Activated B cell treated with CpG ODN at 0.5 μM for 24 hours (primary cell): ENCODE measurements at places on chromosomes 2 and 18.

- no peak for DNase-seq
Measured at GRCh38 chr18:459814-460593, 40.5 kb downstream of the COLEC12 start.

DNA sequence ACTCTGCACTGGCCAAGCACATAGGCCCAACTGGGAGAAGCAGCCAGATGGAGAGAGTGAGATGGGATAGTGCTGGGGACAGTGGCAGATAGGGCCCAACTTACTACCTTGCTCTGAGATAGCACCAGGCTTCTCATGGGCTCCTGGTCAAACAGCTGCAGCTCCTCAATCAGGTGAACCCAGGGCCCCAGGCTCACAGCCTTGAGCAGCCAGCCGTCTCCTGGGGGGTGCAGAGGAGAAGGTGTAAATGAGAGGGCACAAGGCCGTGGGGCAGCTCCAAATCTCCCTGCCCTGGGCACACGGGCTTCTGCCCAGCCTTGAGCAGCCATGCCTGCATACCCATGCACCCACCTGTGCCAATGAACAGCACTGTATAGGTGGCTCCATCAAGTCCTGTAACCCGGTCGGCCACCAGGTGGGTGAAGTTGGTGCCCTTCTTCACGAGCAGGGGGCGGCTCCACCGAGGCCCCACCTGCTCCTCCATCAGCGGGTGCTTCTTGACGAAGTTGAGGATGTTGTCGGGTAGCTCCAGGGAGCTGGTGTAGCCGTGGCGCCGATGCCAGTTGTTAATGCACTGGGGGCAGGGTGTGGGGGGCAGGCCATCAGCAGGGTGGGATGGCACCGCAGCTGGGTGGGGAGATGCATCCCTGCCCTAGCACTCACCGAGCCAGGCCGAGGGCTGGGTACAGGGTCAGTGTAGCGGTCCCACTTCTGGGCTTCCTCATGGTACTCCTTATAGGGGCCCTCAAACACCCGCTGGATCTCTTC is 5.9 kb upstream of the ANKRD39 start:
- no peak for DNase-seq

DNA sequence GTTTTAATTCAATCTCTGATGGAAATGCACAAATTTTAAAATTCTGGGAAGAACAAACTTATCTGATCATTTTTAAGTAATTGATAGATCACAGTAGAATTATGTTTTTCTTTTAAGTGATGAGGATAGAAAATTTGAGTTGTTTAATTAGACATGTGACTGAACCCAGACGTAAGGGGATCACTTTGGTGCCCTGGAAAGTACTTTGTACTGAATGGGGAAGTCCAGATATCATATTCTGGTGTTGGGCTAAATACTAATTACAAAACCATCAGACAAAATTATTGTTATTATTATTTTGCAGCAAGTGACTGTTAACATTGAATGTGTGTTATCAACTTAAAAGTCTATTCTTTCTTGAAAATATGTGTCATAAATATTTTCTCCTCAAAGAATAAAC is 994.6 kb downstream of the TSN start:
- no peak for DNase-seq

- no peak for DNase-seq
Measured at GRCh38 chr2:46497766-46498165, 18.4 kb downstream of the TMEM247 start.
